ENCODE measurements at places on chromosomes 11 and 22.

- DNase-seq: no peak
These were observed 19.4 kb downstream of the SYTL2 start for GRCh38 chr11:85791409-85791990.

DNA sequence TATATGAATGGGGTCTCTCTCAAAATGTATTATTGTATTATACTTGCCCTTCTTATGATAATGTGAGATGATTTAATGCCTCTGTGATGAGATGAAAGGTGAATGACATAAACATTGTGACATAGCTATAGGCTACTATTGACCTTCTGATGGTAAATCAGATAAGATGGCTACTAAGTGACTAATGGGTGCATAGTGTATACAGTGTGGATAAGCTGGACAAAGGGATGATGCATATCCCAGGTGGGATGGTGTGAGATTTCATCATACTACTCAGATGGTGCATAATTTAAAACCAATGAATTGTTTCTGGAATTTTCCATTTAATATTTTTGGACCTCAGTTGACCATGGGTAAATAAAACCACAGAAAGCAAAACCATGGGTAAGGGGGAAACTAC is 243.5 kb downstream of the SBF2 start:
- DNase-seq: no peak

- no peak for DNase-seq
These were observed 56.2 kb downstream of the DENND5A start for GRCh38 chr11:9208726-9209501.

- DNase-seq: no peak
These were observed 37.3 kb downstream of the FLI1 start for GRCh38 chr11:128731041-128731663.

DNA sequence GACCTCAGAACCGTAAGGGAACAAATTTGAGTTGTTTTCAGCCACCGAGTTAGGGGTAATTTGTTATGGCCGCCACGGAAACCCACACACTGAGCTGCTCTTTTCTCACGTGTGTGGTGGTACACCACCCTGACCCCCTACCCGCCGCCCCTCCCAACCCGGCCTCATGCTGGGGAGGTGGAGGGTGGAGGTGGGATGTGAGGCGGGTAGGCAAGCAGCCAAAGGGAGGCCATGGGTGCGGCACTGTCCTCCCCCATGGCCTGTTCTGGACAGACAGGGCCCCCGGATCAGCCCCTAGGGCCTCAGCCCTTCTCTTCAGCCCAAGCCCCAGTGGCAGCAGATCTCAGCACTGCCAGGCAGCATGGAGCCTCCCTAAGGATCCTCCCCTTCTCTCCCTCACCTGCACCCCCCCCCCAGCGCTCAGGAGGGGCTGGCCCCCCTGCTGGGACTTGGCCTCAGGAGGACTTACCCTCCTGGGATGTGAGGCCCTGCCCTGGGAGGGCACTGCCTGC is 7.9 kb downstream of the PRR5 start:
- no peak for DNase-seq

GRCh38 chr22:42855721-42856120 is 1.4 kb downstream of the ARFGAP3 start:
- no peak for DNase-seq

DNA sequence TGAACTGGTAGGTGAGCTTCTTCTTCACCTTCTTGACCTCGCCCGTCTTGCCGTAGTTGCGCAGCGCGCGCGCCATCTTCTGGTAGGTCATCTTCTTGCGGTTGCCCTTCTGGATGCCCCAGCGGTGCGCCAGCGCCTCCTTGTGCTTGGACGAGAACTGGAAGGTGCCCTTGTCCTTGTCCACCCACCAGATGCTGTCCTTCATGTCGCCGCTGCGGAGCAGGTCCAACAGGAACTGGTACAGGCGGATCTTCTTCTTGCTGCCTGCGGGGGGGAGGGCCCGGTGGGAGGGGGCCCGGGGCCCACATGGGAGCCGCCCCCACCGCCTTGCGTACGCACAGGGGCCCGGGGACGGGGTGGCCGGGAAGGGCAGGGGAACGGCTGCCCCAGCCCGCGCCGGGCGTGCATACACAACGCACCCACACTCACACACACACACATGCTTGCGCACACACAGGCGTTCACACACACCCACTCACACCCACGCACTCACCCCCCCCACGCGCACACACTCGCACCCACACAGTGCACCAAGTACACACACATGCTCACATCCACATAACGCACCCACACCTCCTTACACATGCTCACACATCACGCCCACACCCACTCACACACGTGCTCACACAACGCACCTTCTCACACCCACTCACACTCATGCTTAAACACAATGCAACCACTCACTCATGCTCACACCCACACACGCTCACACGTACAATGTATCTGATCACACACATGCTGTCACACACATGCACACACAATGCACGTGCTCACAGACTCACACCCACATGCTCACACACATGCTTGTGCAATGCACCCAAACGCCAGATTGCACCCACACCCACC is 3.0 kb upstream of the MYBPC3 start:
- no peak for DNase-seq

GRCh38 chr11:120326845-120327281 is 1.8 kb downstream of the TLCD5 start:
- no peak for DNase-seq

DNA sequence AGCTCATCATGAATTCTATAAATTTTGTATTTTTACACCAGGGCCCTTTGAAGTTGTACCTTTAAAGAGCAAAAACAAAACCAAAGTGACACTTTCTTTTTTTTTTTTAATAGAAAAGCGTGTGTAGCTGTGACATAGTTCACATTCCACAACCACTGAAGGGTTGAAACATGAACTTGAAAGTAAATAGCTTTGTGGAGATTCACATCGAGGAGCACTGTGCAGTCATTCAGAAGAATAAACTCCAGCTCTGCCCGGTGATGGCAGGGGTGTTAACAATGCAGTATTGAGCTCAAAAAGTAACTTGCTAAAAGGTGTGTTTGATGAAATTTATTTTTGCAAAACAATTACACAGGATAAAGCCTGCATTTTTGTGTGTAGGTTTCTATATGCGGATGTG is 1166.2 kb downstream of the TBC1D22A start:
- DNase-seq: no peak

GRCh38 chr11:116730601-116731000 is 42.2 kb downstream of the BUD13 start:
- no peak for DNase-seq

DNA sequence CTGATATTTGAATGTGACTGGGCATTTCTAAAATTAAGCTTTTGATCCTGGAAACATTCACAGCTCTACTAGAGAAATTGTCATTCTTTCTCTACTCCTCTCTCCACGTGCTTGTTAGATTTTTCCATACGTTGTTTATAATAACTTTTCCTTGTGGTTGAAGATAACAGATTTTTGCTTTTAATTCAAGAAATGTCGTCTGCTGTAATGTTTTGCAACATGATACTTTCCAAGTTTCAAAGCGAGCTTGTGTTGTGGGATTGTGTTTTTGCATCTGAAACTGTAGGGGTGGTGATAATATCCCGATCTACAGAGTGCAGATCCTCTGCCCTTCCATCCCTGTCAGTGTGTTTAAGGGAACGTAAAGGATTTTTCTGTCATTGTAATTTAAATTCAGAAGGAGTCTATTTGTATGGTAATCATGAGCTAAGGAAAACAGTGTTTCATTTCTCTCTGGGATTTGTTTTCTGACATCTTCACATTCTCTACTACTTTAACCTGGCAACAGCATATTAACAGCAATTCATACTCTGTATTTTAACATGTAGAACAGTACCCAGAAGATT is 321.4 kb downstream of the FAT3 start:
- no peak for DNase-seq

DNA sequence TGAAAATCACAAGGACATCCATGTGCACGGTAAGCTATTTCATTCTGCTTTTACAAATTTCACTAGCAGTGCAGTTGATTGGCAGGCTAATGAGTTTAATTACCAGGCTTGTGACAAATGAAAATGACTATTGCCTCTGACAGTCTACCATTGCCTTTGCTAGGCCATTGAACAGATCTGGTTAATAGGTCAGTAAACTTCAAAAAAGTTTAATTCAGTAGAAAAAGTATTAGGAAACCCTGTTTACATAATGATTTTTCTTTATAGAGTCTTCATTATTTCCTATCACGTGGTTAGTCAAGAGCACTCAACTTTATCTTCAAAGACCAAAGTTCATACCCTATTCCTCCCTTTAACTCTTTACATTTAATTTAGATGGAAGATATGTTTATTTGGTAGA is 77.0 kb downstream of the PRMT3 start:
- DNase-seq: no peak

DNA sequence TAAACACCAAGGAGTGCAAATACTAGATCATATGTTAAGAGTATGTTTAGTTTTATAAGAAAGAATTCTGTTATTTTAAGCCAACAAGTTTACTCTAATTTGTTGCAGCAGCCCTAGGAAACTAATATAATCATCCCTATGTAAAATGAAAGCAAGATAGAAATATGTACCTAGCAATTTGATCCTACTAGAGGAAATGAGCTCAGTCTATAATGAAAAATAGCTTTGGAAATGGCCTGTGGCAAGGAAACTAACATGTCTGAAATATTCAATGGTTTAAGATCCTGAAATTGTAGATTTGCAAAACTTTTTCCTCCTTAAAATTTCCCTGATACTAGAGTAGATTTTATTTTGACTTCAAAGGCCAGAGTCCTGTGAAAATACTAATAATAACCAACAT is 112.7 kb upstream of the SLC5A12 start:
- no peak for DNase-seq

DNA sequence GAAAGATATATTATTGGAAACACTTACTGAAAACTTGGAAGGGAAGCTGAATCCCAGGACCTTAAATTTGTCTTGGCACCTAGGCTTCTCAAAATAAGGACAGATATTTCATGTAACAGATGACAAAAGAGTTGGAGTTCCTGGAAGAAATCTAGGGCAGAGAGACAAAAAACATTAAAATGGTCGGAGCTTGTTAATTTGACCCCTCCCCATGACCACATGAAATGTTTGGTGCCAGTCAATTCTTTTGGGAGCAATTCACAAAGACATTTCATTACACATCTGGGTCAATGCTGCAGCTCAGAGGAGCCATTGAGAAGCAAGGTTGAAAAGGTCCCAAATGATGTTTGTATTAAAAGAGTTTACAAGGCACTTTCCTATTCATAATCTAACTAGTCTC is 162.0 kb upstream of the GUCY1A2 start:
- DNase-seq: no peak

DNA sequence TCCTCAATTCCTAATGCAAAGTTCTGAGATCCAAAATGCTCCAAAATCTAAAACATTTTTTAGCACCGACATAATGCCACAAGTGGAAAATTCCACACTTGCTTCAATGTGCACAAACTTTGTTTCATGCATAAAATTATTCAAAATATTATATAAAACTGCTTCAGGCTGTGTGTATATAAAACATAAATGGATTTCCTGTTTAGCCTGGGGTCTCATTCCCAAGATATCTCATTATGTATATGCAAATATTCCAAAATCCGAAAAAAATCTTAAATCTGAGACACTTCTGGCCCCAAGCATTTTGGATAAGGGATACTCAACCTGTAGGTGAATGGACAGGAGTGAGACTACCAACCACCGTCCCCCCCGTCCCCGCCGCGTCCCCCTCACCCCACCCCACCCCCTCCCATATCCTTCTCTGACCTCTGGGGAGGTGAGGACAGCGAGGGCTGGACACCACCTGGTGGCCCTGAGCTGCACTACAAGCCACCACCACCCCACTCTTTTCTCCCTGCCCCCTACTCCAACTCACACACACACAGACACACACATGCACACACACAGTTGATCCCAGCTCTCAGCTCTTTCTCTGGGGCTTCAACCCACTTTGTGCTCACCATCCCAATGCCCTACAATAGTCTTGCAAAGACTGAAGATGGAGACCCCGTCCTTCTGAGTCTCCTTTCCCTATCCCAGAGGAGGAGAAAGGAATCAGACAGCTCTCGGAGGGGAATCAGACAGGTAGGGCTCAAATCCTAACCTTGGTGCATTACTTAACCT is 101.0 kb downstream of the PDE2A start:
- no peak for DNase-seq

- DNase-seq: no peak
These were observed 30.0 kb upstream of the RAB39A start for GRCh38 chr11:107898270-107898669.

GRCh38 chr11:114343020-114343419 is 46.8 kb downstream of the NNMT start:
- no peak for DNase-seq

GRCh38 chr11:131533149-131533548 is 162.7 kb downstream of the NTM start:
- no peak for DNase-seq

DNA sequence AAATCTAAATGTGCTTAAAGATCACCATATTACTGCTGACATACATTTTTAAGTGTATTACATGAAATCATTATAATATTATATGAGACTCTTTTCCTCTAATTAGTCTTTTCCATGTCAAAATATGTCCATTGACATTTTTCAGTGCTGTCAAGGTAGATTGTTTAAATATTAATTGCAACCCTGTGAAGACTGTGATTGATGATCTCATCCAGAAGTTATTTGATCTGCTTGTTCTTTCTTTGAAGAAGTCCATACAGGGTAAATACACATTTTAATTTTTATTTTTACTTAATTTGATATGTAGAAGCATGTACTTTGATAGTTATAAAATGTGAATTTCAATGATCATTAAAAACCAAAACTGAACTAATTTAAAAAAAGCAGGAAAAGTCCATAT is 38.4 kb downstream of the DYNC2H1 start:
- DNase-seq: no peak

DNA sequence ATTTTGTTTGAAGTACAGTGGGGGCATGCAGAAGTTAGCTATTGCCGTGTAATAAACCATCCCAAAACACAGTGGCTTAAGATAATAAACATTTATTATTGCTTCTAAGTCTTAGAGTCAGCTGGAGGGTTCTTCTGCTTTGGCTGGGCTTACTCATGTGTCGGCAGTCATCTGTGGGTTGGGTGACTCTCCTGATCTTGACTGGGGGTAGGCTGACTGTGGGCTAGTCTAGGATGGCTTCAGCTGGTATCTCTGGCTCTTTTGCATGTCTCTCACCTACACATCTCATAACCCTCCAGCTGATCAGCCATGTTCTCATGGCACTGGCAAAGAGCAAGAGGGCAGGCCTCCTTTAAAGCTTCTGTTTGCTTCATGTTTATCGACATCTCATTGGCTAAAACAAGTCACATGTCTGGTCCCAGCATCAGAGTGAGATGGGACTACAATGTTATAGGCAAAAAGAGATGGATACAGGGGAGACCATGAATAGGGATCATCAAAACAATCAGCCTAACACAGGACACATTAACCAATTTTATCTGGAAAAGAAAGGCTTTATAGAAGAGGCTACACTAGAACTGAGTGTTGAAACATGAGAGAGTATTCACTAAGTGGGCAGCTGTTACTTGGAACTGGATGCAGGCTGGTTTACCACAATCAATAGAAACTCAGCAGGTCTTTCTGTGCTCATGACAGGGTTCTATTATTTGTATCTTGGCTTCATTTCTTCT is 5.1 kb downstream of the LRRC51 start:
- DNase-seq: no peak

DNA sequence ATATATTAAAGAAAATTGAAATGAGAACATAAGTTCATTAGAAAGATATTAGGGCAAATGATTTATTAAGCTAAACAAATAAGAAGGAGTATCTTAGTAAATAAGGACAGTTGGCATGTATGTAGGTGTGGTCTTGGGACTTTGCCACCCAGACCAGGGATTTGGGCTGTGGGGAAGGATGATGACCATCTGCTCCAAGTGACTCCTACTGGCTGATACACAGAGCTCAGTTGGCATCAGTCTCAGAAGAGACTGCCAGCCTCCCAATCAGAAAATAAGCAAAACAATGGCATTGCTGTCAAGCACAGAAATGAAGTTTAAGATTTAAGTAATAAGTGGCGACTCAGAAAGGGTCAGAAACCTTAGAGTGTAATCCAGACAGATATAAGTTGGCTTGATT is 49.5 kb downstream of the PAX6 start:
- DNase-seq: no peak

All from stimulated activated CD8-positive, alpha-beta memory T cell treated with anti-CD3 and anti-CD28 coated beads, Interleukin-4, amount 100 ng/mL, for 4 hours (primary cell).